ENCODE measurements at places on chromosomes 12 and 14. TPM values are rescaled to one million over a fixed set of nuclear protein-coding genes. Genes with fewer than 3 reads are reported as not detected.

Gene NFATC4
- total RNA-seq = 12.2 TPM

Gene CMA1
- not detected for total RNA-seq

Gene VRTN
- total RNA-seq = not detected

Gene ANHX
- total RNA-seq = not detected

Gene SERPINA12
- not detected for total RNA-seq

Gene ADAM20
- 0.48 TPM for total RNA-seq

Gene CPNE6
- not detected for total RNA-seq

Gene CD9
- total RNA-seq = 93.5 TPM

Gene PTGDR
- not detected for total RNA-seq

Gene NELL2
- 4.5 TPM for total RNA-seq

Gene DNAJC22
- 14.7 TPM for total RNA-seq

Gene SERPINA3
- 357 TPM for total RNA-seq

Gene ACYP1
- 31.3 TPM for total RNA-seq

Gene LRFN5
- 0.04 TPM for total RNA-seq

Gene PRR13
- 44.1 TPM for total RNA-seq

Gene KLRC4
- not detected for total RNA-seq

Gene OTUB2
- 1.4 TPM for total RNA-seq

Gene OAS3
- total RNA-seq = 24.8 TPM

Gene TMEM63C
- total RNA-seq = 0.21 TPM

Gene TAS2R20
- 0.91 TPM for total RNA-seq

Gene OR4E2
- total RNA-seq = not detected

Gene SLC35E3
- 3.0 TPM for total RNA-seq

Gene GSG1
- not detected for total RNA-seq

Gene ACOT2
- total RNA-seq = 20.0 TPM

Gene NANOG
- not detected for total RNA-seq

Gene MGAT4C
- 0.90 TPM for total RNA-seq

Gene B4GALNT3
- total RNA-seq = 2.3 TPM

Gene CD4
- 0.04 TPM for total RNA-seq

Gene SERPINA5
- 14.3 TPM for total RNA-seq

Gene SIX4
- total RNA-seq = 7.5 TPM

Gene P2RX7
- total RNA-seq = 0.75 TPM

Gene SLC17A8
- total RNA-seq = not detected

Gene KRT71
- total RNA-seq = not detected

Gene NUP37
- 60.7 TPM for total RNA-seq

Gene TBX3
- total RNA-seq = 26.4 TPM

Gene PARP2
- total RNA-seq = 23.5 TPM

Gene CLEC7A
- total RNA-seq = not detected

Gene PTHLH
- total RNA-seq = 21.7 TPM

Gene WNK1
- total RNA-seq = 59.0 TPM

Gene CIDEB
- not detected for total RNA-seq

Gene AQP6
- 0.26 TPM for total RNA-seq

Gene CMKLR1
- 0.23 TPM for total RNA-seq

Gene SERPINA6
- total RNA-seq = 0.32 TPM

Gene DDIT3
- total RNA-seq = 58.1 TPM

Gene CCDC38
- total RNA-seq = not detected

Gene FOXM1
- total RNA-seq = 53.8 TPM

Gene VDR
- total RNA-seq = 10.1 TPM

All from A375 (cell line).